ENCODE measurements at places on chromosomes 3 and 15. TPM values are rescaled to one million over a fixed set of nuclear protein-coding genes. Genes with fewer than 3 reads are reported as not detected.

ALDH1A3 gene
- total RNA-seq, result 7.4 TPM

DNA sequence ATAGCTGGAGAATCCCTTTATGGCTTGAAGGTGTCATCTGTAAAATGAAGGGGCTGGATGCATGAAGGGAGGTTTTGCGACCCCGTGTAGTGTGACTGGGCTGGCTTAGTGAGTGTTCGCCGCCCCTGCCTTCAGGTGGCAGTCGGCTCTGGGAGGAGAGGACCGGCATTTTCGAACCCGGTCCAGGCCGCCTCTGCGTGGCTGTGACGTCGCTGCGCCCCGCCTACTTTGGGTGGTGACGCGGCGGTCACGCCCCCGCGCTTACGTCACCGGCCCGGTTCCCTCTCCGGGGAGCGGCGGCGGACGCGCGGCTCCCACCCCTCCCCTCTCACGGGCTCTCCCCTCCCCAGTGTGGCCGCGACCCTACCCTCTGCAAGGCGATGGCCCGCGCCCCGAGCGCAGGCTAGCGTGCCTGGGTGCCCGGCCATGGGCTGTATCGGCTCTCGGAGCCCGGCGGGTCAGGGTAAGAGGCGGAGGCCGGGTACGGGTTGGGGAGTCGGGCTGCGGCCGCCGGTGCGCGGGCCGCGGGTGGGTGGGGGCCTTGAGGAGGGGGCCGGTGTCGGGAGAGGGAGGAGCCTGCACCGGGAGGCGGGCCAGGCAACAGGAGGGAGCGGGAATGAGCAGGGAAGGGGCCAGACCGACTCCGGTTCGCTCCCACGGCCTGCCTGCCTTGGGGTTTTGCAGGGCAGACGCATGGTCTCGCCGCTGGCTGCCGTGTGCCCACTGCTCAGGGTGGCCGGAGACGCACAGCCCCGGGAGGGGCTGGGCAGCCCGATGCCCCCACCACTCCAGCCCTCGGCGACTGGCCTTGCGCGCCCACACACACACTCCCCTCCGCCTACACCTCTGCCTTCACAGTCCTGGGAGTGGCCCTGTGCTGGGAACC is 1.5 kb upstream of the FAM131A start:
- DNase-seq, result peak; percentile 98

DNA sequence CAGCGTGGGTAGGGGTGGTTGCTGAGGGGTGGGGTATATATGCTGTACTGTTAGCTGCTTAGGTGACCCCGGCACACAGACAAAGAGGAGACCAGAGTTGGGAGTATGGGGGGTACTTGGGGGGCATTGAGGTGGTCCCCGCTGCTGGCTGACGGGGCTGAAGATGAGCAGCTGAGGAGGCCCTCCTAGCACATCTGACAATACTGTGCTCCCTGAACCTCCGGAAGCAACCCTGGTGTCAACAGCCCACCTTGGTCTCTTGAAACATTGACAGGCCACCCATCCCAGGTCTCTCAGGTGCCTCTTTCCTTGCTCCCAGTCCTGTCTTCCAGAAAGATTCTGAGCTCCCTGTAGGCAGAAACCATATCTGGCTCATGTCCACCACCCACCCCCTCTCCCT is 19.2 kb upstream of the SEMA3F start:
- no peak for DNase-seq

GRCh38 chr3:30622790-30623189 is 16.4 kb downstream of the TGFBR2 start:
- DNase-seq, result no peak

DNA sequence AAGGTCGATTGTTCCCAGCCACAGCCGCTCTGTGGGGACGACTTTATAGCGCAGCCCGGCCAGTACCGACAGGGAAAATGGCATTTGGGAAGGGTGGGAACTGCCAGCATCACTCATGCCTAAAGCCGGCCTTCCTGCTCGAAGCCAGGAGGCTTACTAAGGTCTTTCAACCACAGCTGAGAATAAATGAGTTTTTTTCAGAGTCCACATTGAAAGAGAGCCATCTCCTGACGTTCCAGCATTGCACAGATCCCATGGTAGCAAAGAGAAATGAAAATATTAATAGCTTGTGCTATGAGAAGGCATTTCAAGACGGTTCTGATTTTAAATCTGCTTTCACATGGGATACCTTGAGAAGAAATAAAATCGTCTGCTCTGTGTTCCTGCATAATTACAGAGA is 230.2 kb upstream of the IGF1R start:
- DNase-seq, result no peak

GRCh38 chr3:186361246-186361761 is 730 bp downstream of the DGKG start:
- DNase-seq, result peak; percentile 71

DNA sequence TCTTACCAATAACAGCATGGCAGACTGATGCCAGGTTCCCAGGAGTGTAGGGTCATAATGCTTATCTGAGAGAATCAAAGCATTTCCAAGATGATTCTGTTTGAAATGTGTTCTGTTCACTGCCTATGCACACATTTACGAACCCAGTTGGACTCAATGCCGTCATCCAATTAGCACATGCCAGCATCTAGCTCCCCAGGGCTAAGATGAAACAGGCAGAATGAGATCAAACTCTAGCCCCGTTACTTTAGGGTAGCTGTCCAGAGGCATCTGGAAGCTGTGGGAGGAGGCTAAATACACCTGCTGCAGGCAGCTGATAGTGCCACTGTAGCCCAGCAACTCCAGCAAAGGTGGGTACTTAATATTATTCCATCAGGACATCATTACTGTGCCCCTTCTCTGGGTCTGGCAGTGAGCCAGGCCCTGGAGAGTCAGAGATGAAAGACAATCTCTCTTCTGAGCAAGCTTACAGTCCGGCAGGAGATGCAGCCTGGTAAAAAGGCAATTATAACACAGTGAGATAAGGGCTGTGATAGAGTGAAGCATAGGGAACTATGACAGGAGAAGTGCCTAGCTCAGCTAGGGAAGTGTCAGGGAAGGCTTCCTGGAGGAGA is 156.4 kb upstream of the PPP2R3A start:
- no peak for DNase-seq

ANP32A gene
- 346 TPM for total RNA-seq

DNA sequence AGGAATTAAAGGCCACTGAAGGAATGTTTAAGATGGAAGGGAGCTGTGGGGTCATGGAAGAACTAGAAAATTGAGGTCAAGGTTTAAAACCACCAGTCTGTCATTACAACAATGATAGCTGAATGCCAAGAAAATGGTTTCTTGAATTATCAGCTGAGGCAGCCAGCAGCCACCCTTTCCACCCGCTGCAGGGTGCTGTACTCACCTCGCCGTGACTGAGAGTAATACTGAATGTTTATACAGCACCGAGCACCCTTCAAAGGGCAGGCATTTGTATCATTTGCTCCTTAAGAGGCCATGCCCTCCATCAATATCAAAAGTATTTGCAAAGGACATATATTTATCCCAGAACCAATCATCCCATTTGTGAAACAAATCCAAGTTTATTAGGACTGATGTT is 402.8 kb downstream of the VPS13C start:
- DNase-seq, result no peak

DNA sequence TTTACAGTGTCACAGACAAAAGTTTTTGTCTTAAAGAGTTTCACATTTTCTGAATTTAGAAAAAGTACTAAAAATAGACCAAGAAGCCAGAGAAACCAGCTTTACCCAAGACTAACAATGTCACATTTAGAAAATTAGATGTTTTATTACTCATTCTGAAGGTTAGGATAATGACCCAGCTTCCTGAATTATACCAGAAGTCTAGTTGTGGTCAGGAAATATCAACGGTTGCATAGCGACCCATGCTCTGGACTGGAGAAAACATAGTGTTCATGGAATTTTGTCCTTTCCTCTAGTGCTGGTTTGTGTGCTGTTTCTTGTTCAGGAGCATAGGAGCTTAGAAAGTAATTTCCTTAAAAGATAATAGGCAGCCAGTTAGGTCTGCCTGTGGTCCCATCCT is 59.0 kb downstream of the DPPA2 start:
- no peak for DNase-seq

GRCh38 chr3:48688032-48688736 is 2.5 kb upstream of the NCKIPSD start:
- peak; percentile 58 for DNase-seq

GRCh38 chr15:85704066-85704465 is 90.7 kb downstream of the KLHL25 start:
- no peak for DNase-seq

CPLX3 gene
- not detected for total RNA-seq

DNA sequence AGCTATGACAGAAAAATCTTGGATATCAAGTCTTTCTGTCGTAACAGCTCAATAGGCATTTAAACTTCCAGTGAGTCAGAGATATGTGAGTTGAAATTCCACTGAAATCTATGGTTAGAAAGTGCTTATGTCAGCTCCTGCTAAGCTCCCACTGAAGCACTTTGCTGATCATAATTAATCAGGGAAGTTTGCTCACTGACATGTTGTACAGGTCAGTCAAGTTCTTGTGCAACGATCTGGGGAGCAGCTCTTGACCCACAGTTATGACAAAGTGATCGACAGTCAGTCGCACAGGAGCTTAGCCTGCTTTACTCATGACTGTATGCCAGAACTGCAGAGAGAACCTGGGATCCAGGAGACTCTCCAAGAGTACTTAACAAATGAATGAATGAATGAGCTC is 453.5 kb downstream of the SOX2 start:
- no peak for DNase-seq

DNA sequence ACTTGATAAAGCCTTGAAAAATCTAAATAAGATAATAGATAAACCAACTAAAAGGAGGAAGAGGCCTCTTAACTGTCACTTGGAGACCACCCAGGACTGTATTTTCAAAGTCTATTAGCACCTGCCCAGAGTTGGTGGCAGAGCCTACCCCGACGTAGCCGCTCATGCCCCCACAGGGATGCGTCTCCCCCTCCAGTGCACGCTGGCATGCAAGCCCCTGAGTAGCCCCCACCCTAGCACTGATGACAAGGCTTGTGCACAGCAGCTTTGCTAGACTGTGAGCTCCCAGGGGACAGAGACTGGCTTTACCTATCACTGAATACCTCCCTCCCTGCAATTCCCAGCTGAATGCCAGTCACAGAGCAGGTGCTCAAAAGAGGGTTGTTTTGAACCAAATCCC is 54.1 kb upstream of the HES1 start:
- no peak for DNase-seq

- DNase-seq, result no peak
These were observed 15.9 kb downstream of the CXCR6 start for GRCh38 chr3:45959201-45959600.

GRCh38 chr15:69161079-69161877 is 843 bp downstream of the GLCE start:
- DNase-seq, result peak; percentile 79

DZIP1L gene
- total RNA-seq, result 27.1 TPM

DNA sequence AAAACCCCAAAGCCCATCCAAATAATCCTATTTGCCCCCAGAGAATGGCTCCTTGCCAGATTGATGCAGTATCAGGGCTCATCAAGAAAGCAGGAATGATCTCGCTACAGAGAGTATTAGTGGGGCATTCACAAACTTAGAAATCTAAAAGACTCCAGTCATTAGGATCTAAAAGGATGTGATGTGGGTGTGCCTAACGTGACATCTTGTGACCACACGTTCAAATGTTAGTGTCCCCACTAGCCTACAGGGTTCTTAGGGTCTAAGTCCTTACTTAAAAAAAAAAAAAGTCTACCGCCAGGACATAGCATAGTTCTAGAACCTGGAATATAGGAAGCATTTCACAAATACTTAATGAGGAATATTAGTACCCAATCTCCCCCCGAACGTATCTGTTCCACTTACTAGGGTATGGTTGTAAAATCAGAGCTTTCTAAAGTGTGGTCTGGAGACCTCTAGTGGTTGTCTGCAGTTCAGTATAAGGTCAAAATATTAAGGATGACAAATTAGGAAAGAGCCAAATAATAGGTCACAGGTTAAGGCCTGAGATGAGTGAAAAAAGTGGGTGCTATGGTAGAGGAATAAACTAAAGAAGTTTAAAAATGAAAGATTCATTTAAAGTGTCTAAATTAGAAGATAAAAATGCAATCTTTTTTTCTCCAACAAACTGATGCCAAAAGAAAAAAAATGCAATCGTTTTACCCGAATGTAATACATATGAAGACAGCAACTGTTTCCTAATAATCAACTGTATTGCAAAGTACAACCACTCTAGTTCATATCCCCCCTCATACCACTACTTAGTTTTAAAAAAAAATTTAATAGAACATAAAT is 4.2 kb upstream of the CHRM5 start:
- DNase-seq, result no peak

- DNase-seq, result no peak
These were observed 111.6 kb downstream of the AQP9 start for GRCh38 chr15:58249646-58250312.

MEF2A gene
- 28.6 TPM for total RNA-seq

DNA sequence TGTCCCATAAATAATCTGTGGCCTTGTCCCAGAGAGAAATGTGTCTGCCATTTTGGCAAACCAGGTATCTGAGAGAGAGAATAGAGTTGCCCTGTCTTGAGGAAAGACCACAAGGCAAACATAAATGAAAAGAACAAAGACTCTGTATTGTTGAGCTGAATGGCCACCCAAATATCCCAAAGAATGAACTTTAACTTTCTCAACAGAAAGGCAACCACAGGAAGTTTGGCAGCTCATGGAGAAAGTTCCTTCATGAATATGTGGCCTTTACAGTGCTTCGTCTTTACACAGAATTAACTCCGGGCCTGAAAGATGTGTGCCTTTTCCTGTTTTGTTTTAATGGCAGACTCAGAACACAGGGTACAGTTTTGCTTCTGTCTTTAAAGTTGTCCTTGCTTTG is 41.4 kb upstream of the THBS1 start:
- DNase-seq, result no peak

DNA sequence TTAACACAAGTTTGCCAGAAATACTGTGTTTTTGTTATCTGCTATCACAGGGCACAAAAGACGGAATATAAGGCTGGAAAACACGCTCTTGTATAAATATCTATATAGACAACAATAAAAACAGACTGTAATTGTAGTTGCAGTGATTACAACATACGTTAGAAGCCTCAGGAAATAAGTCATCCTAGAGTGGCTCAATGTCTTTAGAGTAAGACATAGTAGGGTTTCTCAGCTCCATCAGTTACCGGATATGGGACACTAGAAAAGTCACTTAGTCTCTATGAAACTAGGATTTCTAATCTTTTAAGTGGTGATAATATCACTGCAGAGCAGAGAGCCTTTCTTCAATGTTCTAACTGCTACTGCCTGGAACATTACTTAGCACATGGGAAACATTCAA is 208.8 kb downstream of the STAG1 start:
- no peak for DNase-seq

DLG1 gene
- 78.7 TPM for total RNA-seq

CCRL2 gene
- total RNA-seq, result not detected

GRCh38 chr3:186754006-186754405 is 29.4 kb upstream of the EIF4A2 start:
- no peak for DNase-seq

GRCh38 chr3:56664823-56665222 is 18.2 kb downstream of the TASOR start:
- DNase-seq, result no peak

- DNase-seq, result peak; percentile 82
These were observed 19.5 kb upstream of the CAV3 start for GRCh38 chr3:8713901-8714759.

DNA sequence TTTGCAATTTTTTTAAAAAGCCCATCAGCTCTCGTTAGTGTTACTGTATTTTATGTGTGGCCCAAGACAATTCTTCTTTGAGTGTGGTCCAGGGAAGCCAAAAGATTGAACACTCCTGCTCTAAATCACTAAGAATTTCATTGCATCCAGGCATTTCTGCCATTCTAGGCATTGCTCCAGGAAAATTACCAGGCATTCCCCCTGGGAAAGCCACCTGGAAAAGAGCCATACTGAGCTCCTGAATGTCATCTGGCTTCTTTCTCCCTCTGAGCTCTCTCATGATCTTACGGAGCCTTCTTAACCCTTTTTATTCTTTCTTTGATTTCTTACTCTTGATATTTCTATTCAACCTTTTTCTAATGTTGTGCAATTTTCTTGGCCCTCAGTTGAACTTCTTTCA is 202.2 kb downstream of the DOCK3 start:
- DNase-seq, result no peak

Data from endodermal cell (in vitro differentiated cells).